ENCODE measurements at places on chromosomes 2 and 18. TPM values are rescaled to one million over a fixed set of nuclear protein-coding genes. Genes with fewer than 3 reads are reported as not detected.

INHA gene
- total RNA-seq = not detected

PRKAG3 gene
- not detected for total RNA-seq

CD8A gene
- total RNA-seq = 1.3 TPM

ADCYAP1 gene
- 3.1 TPM for total RNA-seq

TMEM37 gene
- total RNA-seq = not detected

CDK15 gene
- not detected for total RNA-seq

RGPD8 gene
- total RNA-seq = 75.7 TPM

TMEM127 gene
- total RNA-seq = 21.3 TPM

ONECUT2 gene
- 2.5 TPM for total RNA-seq
